ENCODE measurements at places on chromosomes 1 and 21. TPM values are rescaled to one million over a fixed set of nuclear protein-coding genes. Genes with fewer than 3 reads are reported as not detected.

The DCAF8 gene
- total RNA-seq: 182 TPM

The NFASC gene
- total RNA-seq: 20.6 TPM

DNA sequence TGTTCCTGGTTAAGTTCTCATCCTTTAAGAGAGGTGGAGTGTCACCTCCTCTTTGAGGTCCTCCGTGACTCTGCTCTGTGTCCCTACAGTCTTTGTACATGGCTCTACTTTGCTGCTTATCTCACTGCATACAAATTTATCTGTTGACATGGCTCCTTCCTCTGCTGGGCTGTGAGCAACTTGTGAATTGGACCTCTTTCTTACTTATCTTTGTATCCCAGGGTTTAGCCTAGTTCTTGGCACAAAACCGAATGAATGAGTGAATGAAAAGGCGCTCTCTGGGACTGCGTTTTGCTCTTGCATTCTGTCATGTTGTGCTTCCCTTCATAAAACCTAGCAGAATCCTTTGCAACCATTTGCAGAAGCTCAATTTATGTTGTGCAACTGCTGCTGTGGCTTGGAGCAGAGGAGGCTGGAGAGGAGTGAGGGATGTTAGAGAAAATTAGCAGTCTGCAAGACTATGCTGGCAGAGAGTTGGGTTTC, 12.4 kb downstream of the SLC26A9 start:
- H3K4me3 ChIP-seq: no peak overlapping the region
- no peak for DNase-seq
- no peak overlapping the region for H3K27ac ChIP-seq
- no peaks in the 10 kb centered on the region for H3K27me3 ChIP-seq
- no peaks in the 10 kb centered on the region for H3K4me1 ChIP-seq

DNA sequence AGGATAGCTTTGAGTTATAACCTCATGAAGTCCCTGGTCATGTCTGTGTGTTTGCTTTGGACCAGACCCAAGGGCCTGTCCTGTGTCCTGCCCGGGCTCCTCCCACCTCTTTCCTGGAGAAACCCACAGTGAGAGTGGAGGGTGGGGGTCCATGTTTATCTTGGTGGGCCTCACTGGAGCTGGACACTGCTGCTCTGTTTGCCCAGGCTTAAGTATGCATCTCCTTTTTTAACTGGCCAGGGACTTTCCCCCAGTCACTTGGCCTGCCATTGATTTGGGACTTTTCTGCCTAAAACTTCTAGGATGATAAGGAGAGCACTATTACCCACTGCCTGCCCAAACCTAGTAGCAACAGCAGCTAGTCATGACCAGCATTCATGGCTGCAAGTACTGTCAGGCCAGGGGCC, 49.8 kb downstream of the DDR2 start:
- H3K4me1 ChIP-seq: no peaks in the 10 kb centered on the region
- no peak for DNase-seq
- H3K36me3 ChIP-seq: no peaks in the 10 kb centered on the region
- H3K4me3 ChIP-seq: no peak overlapping the region
- no peak overlapping the region for H3K27ac ChIP-seq

DNA sequence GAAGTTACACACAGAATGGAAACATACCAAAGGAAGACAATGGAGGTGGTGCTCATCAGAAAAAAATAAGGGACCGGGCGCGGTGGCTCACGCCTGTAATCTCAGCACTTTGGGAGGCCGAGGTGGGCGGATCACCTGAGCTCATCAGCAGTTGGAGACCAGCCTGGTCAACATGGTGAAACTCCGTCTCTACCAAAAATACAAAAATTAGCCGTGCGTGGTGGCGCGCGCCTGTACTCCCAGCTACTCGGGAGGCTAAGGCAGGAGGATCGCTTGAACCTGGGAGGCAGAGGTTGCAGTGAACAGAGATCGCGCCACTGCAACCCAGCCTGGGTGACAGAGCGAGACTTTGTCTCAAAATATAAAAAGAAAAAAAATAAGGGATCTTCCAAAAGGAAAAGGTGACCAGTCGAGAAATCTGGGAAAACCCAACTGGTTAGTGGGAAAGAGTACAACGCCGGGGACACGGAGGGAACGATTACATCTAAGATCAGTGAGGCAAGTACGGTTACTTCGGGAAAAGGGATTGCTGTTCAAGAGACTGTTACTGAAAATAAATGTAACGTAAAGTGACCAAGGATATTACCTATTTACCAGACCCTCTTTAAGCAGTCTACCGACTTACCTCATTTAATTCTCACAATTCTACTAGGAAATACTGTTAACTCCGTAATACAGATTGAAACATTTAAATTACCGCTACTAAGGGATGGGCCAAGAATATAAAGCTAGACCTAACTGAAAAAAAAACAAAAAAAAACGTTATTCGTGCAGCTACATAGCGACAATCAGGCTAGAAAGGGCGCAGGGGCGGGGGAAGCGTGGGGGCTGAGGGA, 822 bp downstream of the CCT3 start:
- peak overlapping the region; percentile 91 for H3K4me3 ChIP-seq
- no peaks in the 10 kb centered on the region for H3K27me3 ChIP-seq
- H3K36me3 ChIP-seq: peaks cover 27% of the 10 kb centered on the region

GRCh38 chr1:47991187-47991586, 6.0 kb downstream of the TRABD2B start:
- peaks cover 4% of the 10 kb centered on the region for H3K4me1 ChIP-seq
- H3K4me3 ChIP-seq: no peak overlapping the region
- H3K27ac ChIP-seq: no peak overlapping the region
